Posterior cingulate gyrus (tissue), 11 donors: ENCODE measurements at places on chromosomes 7 and 10.

- no peak for DNase-seq
Observed at GRCh38 chr10:22386503-22386902, 41.2 kb downstream of the SPAG6 start.

- no peak for DNase-seq
Observed at GRCh38 chr10:1411956-1412355, 325.4 kb downstream of the ADARB2 start.

DNA sequence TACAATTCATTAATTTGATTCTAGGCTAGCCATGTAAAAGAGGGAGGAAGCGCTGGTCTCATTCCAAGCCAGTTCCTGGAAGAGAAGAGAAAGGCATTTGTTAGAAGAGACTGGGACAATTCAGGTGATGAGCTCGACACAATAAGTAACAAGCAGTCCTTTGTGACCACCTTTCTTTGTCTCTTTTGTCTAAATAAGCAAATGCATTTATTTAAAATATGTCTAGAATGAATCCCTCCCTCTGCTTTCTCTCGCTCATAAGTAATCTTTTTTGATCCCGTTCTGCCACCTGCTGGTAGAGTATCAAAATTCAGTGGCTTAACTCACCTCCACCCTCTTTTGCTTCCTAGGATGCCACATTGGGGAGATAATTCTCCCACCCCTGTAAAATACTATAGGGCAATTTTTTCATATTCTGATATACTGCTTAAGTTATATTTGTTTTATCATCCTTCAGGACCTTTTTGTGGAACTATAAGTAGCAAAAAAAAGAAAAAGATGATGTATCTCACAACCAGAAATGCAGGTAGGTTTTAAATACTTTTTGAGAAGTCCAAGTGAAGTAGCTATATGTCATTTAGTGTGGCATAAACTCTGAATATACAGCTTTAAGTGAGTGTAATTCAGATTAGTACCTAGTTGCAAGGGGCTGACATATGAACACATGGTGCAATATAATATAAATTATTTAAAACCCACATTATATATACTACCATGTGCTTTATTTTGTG, 91.5 kb downstream of the GSDME start:
- no peak for DNase-seq

GRCh38 chr7:140475747-140476333, 3.5 kb downstream of the MKRN1 start:
- DNase-seq, result no peak

- no peak for DNase-seq
Observed at GRCh38 chr10:130454543-130455000, 318.4 kb downstream of the GLRX3 start.

DNA sequence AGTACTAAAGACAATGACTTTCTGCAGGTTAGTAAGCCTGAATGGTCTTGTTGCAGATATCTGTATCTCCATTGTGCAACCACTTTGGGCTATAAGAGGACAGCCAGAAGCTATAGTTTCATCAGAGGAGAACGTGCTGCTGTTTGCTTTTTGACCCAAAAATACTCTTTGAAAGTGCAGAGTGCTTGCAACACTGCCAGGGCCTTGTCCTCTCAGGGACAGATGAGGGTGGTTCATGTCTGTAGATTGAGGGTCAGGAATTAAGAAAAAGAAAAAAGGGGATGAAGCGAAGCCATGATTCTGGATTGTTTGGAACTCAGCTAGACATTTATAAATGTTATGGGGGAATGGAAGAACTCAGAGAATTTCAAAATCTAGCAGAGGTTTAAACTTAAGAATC, 212.5 kb downstream of the SEC23IP start:
- DNase-seq, result no peak
